IPS DF 6.9 (cell line): ENCODE measurements at places on chromosomes 2 and 18.

GRCh38 chr2:71678874-71679273 is 225.5 kb downstream of the DYSF start:
- DNase-seq = no peak

- DNase-seq = no peak
Observed at GRCh38 chr2:70826696-70827350, 6.4 kb upstream of the CLEC4F start.

DNA sequence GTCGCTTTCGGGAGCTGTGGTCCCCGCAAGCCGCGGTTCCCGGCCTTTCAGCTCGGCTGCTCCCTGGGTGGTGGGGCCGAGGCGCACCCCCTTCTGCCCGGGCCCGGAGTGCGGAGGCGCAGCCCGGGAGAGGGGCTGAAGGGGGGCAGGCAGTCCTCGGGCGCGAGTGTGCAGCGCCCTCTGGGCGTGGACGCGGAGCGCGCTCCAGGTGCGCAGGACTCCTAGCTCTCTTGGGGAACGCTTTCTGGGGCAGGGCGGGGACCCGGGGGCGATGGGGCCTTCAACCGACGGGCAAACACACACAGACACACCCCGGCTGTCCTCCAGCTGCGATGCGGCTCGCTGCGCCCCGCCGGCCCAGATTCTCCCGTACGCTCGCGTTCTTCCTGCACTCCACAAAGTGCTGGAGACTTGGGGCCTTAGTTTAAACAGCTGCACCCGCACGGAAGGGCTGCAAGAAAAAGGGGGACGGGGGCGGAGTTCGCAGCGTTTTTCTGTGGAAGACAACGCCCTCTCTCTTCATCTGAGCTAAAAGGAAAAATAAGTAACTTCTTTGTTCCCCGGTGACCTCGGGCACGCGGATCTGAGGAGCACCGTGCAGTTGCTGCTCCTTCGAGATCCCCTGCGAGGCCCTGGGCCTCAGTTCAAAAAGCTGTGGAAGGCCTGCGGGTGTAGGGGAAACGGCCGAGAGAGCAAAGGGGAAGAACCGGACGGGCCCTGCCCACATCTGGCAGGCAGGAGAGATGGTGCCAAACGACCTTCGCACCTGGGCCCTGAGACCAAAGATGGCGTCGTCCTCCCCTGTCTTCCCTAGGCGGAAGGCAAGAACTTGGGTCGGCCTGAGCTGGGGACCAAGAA is 593 bp upstream of the SDC1 start:
- DNase-seq = no peak

DNA sequence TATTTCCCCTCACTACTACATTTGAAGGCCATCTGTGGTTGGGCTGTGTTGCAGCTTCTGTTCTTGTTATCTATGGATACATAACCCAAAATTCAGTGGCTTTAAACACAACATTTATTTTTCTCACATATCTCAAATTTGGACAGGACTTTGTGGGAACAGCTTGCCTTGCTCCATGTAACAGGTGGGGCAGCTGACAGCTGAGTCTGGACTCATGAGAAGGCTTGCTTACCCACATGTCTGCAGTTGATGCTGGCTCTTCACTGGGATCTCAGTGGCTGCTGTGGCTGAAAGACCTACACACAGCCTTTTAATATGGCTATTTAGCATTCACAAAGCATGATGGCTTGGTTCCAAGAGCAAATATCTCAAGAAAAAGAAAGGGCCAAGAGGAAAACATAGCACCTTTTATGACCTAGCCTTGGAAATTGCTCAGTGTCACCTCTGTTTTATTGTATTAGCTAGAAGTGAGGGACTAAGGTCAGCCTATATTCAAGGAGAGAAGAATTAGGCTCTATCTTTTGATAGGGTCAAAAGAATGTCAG is 296.8 kb upstream of the ZNF521 start:
- no peak for DNase-seq

DNA sequence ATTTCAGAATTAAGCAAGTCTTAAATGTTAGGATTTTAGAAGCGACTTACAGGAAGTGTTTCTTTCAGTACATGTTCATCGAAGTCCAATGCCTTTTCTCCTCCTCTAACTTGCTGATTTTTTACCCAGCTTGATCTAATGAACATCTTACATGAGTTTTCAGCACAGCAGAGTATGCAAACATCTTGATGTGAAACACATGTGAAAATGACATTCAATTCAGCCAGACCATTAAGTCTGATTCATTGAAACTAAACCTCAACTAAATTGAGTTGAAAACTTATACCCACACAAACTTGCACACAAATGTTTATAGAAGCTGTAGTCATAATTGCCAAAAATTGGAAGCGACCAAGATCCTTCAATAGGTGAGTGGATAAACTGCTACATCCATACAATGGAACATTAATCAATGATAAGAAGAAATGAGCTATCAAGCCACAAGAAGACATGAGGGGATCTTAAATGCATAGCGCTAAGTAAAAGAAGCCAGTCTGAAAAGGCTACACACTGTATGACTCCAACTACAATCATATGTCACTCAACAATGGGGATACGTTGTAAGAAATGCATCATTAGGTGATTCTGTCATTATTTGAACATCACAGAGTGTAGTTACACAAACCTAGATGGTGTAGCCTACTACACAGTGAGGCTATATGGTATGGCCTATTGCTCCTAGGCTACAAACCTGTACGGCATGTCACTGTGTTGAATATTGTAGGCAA is 18.5 kb downstream of the PSTPIP2 start:
- DNase-seq = no peak

DNA sequence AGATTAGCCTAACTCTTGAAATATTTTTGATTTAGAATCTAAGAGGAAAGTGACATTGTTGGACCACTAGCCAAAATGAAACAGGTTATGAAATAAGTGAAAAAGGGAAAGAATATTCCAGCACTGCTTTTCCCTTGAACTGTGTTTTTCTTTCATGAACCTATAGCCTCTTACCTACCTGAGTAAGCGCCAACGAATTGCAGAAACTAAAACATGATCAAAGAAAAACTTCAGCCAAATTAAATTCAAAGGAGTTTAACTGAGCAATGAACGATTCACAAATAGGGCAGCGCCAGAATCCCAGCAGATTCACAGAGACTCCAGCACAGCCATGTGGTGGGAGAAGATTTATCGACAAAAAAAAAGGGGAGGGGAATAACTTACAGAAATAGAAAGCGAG is 518.6 kb downstream of the PIK3C3 start:
- no peak for DNase-seq

GRCh38 chr2:128277961-128278681 is 40.5 kb downstream of the HS6ST1 start:
- DNase-seq = no peak

GRCh38 chr2:239902749-239903201 is 122.4 kb downstream of the NDUFA10 start:
- no peak for DNase-seq
